ENCODE measurements at places on chromosomes 5 and 9. TPM values are rescaled to one million over a fixed set of nuclear protein-coding genes. Genes with fewer than 3 reads are reported as not detected.

NMUR2 gene
- not detected for total RNA-seq

ARSK gene
- total RNA-seq = 21.6 TPM

TAF11L5 gene
- not detected for total RNA-seq

GBGT1 gene
- total RNA-seq = 5.8 TPM
